ENCODE measurements at places on chromosomes 7 and 10.

GRCh38 chr7:89680161-89680560 lies 474.1 kb upstream of the STEAP1 start:
- no peak for DNase-seq

DNA sequence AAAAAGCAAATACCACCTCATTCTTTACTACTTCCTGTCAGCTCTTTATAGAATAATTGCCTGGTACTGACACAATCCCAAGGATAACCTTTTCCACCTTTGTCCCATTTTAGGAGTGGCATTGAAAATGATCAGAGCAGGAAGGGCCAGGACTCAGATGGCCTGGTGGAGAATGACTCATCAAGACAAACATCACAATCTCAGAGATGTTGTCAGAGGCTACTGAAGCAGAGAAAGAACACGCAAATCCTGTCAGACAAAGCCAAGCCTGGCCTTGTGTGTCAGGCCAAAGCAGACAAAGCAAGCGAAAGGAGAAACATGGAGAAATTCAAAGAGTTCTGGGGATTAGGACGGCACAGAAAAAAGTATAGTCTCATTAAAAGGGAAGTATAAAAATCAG lies 40.9 kb downstream of the NSUN6 start:
- no peak for DNase-seq

DNA sequence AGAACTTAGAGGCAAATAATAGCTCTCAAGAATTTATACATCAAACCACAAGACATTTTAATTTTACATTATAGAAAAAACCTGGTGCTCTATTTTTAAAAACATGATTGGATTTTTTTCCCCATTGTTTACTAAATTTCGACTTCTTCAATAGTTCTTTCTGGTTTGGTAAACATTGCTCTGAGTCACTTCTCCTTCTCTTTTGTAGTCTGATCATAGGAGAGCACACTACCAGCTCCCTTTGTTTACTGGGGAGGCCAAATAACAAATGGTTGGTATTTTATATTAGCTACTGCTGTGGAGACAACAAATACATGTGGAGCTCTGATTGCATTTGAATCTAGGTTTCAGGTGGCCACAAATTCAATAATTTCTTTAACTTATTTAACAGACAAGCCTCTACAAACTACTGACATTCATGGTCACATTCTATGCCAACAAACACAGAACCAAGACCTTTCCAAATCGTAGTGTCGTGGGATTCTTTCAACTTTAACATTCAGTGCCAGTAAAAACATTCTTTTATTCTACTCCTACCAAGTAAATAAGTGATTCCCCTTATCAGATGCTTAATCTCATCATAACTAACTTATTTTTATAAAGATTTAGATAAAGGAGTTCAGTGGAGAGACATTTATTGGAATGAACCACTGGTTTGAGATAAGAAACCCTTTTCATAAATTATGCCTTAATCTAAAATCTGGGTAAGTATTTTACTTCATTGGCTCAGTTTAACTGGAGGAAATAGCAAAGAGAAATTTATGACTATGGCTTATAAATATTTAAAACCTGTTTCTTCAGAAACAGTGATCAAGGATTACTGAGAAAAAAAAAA lies 17.7 kb upstream of the FXYD4 start:
- no peak for DNase-seq

DNA sequence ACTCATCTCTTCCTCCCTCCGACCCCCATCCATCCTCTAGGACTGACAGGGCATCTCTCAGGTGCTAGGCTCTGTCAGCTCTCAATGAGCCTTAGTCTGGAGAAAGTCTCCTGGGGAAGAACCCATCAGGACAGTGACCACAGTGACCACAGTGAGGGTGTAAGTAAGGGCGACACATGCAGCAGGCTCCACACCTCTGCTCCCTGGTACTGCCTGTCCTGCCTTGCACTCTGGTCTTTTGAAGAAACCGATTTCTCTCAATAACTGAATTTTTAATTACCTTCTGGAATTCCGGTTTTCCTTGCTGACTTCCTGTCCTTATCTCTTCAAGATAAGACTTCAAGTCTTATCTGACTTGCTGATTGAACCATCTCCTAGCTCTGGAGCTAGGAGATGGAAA lies 190.2 kb downstream of the ACTR3B start:
- no peak for DNase-seq

GRCh38 chr7:33766405-33766804 lies 138.9 kb upstream of the BMPER start:
- no peak for DNase-seq

DNA sequence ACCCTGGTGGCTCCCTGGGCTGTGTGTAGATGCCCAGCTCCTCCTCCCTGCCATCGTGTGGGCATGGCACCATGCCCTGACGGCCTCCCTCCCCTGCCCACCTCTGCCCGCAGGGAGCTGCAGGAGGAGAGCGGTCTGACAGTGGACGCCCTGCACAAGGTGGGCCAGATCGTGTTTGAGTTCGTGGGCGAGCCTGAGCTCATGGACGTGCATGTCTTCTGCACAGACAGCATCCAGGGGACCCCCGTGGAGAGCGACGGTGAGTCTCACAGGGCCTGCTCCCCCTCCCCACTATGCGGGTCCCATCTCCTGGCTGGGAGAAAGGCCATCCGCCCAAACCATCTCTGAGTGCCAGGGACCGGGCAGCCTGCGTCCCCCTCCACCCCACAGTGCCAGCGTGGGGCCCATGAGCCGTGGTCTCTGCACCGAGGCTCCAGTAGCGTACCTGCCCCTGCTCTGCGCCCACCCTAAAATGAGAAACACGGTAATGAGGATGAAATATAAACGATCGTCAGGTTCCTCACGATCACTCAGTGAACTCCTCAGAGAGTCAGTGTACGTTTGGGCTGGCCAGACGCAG lies 7.8 kb downstream of the NUDT1 start:
- no peak for DNase-seq

- DNase-seq, result no peak
These were observed 431.6 kb upstream of the GALNT17 start for GRCh38 chr7:70700055-70700940.

- DNase-seq, result no peak
These were observed 273.4 kb downstream of the PRPF18 start for GRCh38 chr10:13859979-13860654.

DNA sequence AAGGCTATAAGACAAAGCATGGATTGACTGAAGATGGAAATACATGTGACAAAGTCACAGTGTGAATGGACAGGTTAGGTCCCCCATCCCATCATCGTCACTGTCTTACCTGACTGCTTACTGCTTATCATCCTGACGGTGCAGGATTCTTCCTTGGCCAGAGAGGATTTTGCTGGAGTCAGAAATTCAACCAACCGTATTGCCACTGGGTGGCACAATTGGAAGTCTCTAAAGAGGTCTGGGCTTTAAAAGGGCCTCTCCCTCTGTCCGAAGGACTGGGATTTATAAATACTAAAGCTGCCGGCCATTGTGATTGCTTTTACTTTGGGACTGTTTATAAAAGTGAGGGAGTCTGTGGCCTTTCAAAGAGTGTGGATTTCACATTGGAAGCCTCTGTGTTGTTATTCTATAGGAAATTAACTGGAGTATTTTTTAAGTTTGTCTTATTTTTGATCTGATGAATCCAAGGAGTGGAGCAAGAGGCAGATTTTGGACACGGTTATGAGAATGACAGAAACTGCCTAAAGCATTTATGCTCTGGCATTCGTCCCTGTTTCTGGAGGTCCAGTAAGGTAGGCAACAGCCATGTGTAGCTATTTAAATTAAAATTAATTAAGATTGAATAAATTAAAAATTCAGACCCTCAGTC lies 113.3 kb upstream of the CREB5 start:
- DNase-seq, result no peak

DNA sequence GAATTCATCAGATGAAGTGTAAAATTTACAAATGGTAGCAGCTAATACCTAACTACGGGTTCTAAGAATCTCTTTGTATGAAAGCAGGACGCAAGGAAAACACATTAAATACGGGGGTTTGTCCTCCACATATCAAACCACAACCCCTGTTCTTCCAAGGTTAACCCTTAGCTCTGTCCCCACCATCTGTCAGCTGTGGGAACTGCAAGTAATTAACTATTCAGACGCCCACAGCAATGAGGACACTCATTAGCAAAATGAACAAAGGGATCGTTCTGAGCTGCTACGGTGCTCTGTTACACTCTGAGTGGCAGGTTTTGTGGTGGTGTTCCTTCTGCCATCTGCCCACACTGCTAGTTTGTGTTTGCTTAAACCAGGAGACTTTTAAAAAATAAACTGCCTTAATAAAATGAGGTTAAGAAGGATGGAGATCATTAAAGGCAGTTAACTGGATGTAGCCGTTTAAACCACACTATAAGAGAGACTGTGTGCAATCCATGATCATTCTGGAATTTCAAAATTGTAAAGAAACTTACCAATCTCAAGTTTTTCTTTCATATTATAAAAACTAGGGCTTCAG lies 51.4 kb downstream of the C10orf67 start:
- no peak for DNase-seq

- DNase-seq, result no peak
These were observed 617.6 kb downstream of the INHBA start for GRCh38 chr7:41085244-41085643.

DNA sequence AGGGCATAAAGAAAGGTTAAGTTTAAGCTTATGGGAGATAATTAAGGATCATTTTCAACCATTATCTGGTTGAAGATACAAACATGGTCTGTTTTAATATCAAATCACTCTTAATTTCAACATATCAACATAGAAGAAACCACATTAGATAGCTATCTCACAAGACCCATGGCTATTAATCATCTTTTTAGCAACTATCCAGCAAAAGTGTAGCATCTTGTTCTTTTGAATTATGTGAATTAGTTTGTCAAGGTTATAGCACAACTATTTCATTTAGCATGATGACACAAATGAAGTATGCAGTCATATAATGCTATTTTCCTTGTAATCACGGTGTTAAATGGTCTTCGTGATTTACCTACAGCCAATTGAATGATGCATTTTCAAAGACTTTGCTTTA lies 58.9 kb upstream of the PPP1R9A start:
- no peak for DNase-seq

- no peak for DNase-seq
These were observed 124.9 kb upstream of the NEBL start for GRCh38 chr10:21021843-21022594.

DNA sequence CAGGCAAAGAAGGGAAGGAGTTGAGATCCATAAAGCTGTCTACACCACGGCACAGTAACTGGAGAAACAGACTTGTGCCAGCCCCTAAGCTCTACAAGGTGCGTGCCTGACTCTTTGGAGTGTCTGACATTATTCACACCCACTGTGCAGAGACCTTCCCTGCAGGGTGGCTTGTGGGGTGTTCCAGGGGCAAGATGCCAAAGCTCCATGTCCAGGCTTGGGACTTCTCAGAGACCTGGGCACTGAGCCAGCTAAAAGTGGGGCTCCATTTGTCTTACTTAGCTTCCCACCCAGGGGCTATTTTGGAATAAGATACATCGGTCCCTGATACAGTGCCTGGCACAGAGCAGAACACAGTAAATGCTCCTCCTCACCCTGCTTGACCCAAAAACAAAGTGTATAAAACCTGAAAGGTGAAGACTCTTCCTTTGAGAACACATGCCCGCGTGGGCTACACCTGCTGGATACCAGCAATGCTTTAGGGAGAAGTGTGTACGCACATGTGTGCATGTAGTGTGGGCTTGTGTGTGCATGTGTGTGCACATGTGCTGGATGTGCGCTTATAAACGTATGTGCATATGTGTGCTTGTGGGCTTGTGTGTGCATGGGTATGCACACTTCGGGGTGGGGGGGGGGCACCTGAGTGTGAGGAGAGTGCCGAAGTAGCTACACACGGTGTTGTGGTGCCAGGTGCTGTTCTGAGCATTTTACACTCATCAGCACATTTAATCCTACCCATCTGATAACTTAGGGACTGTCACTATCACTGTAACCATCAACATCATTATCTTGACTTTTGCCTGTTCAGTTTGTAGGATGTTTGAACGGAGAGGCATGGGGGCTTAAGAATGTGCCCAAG lies 143.0 kb downstream of the ARHGAP22 start:
- DNase-seq, result no peak

GRCh38 chr10:106582291-106582690 lies 582.2 kb downstream of the SORCS1 start:
- no peak for DNase-seq

DNA sequence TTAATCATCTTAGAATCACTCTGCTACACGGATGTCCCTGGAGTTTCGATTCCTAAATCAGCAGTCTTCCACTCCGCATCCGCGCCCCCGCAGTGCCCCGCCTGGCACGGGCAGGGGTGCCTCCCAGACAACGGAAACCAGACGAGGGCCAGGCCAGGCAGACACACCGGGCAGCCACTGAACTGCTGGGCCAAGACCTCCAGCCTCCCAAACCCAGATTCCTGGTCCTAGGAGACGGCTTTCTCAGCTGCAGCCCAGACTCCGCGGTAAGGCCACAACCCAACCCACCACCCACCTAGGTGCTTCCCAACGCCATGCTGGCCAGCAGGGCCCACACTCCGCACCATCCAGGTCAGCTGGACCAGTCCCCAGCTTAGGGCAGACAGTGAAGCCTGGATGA lies 33.2 kb downstream of the MAD1L1 start:
- DNase-seq, result no peak

GRCh38 chr10:84375011-84375410 lies 46.6 kb downstream of the CCSER2 start:
- no peak for DNase-seq

- DNase-seq, result no peak
These were observed 448 bp upstream of the PTER start for GRCh38 chr10:16436367-16436757.

DNA sequence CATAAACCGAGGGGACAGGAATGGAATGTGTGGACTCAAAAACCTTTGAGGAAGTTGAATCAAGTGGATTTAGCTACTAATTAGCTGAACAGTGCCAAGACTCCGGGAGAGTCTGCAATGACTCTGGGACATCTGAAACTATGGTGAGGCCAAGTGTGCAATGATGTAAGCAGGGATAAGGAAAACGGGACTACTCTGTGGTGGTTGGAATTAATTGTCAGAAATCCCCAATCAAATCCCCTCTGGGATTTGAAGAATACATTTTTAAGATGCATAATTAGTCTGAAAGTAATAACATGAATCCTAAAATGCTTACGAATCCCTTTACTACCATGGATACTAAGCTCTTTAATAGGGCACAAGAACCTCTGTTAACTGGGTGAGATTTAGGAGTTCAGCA lies 602.8 kb downstream of the NRG3 start:
- DNase-seq, result no peak

DNA sequence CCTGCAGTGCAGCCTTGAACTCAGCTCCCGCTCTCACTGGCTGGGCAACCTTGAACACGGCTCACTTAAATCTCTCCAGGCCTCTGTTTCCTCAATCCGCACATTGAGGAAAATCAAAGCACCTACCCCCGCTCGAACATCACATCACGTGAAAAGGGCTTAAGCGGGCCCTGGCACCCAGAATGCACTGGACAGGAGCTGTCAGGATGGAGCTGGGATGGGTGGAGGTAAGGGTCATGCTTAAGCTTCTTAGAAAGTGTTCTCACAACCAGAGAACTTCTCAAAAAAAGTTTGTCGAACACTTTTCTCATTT lies 55.7 kb upstream of the MGMT start:
- no peak for DNase-seq

All from natural killer cell treated with Interleukin-12 subunit alpha and Interleukin-12 subunit beta and Interleukin-15 and Interleukin-18, amount 100 ng/mL, for 72 hours (primary cell).